CD4-positive, alpha-beta memory T cell (primary cell): ENCODE measurements at places on chromosomes 2 and 18.

DNA sequence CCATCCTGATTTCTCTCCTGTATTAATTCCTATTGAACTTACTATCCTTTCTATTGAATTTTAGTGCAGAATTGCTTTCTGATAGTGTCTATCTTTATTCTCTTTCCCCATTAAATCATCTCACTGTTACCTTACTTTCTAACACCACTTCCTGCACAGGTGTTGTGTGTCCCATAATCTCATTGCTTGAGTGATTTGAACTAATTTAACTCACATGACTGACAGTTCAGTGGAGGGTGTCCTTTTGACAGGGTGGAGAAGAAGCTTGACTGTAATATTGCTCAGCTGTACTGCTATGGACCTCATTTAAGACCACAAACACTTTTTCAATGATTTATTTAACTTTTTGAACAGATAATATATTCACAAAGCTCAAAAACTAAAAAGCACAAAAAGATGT, 211.8 kb downstream of the NRXN1 start:
- DNase-seq = no peak

- DNase-seq = no peak
Measured at GRCh38 chr2:237350070-237350469, 63.9 kb downstream of the COL6A3 start.

- DNase-seq = no peak
Measured at GRCh38 chr18:32174719-32175118, 15.1 kb upstream of the MEP1B start.

DNA sequence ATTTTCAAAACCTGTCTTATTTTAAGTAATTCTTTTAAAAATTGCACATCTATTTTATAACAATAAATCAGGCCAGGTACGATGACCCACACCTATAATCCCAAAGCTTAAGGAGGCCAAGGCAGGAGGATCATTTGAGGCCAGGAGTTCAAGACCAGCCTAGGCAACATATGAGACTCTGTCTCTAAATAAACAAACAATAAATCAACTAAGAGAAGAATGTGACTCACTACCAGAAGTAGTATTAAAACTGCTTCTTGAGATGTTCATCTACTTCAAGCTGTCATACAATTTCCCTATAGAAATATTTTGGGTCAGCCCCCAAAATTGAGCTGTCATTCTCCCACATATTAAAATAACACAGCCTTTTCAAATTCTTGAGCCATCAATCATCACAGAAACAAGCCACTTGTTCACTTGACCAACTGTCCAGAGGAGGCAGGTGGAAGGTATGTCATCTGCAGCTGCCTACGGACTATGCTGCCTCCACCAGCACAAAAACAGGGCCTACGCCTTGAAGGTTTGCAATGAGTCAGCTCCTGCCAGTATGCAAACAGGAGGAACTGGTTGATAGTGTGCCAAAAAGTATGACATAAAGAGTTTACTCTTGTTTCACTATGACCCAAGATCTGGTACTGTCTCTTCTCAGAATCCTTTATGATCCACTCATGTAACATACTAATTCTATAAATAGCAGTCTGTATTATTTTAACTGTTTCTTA, 33.6 kb downstream of the KIDINS220 start:
- no peak for DNase-seq

DNA sequence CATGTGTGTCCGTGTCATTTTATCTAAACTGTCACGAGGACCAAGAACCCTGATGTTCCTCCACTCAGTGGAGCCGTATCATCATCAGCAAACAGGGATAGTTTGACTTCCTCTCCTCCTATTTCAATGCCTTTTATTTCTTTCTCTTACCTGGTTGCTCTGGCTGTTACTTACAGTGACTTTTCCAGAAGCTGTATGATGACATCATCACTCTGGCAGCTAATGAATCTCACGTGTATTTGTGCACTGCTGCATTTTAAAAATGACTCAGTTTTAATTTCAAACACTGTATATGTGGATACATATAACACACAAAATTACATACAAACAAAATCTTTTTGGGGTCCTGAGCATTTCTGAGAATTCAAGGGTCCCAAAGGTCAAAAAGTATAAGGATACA, 481.4 kb downstream of the CDH2 start:
- no peak for DNase-seq

DNA sequence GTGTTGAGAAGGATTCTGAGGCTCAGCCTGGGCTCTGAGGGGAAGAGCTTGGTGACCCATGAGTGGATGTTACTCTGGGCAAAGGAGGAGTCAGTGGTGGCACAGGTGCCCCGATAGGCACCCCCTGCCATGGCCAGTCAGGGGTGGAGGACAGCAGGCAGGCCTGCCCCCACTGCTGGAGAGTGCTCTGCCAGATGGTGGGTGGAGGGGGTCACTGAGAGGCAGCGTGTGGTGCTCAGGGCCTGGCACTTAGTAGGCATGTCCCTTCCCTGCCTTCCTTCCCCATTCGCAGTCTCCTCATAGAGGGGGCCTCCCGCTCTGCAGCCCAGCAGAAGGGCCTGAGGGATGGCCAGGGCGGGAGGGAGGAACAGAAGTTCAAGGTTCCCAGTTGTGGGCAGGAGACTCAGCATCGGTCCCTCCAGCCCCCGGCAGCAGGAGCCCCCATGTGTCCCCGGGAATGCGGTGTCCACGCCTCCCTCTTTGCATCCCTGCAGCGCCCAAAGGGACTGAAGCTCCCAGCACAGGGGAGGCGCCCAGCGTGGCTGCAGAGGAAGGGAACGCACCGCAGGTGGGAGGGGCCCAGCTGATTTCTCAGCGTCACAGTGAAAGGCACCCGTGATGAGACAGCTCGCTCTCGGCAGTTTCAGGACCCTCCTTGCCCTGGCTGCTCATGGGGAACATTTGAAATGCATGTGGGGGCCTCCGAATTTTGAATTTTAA, 5.7 kb upstream of the SNED1 start:
- DNase-seq = no peak

GRCh38 chr2:217680381-217680780, 322.4 kb downstream of the TNS1 start:
- no peak for DNase-seq

DNA sequence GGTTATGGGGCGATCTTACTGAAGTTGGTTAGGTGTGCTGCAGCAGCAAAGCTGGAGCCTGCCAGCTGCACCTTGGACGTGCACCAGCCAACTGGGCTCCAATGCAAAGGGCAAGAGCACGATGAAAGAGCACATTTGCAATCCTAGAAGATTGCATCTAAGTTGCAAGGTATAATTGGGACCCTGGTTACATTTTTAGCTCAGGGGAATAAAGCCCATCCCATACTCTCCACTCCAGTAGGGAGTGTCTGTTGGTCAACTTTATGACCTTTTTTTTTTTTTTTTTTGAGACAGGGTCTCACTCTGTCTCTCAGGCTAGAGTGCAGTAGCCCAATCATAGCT, 22.2 kb upstream of the GPR55 start:
- no peak for DNase-seq

DNA sequence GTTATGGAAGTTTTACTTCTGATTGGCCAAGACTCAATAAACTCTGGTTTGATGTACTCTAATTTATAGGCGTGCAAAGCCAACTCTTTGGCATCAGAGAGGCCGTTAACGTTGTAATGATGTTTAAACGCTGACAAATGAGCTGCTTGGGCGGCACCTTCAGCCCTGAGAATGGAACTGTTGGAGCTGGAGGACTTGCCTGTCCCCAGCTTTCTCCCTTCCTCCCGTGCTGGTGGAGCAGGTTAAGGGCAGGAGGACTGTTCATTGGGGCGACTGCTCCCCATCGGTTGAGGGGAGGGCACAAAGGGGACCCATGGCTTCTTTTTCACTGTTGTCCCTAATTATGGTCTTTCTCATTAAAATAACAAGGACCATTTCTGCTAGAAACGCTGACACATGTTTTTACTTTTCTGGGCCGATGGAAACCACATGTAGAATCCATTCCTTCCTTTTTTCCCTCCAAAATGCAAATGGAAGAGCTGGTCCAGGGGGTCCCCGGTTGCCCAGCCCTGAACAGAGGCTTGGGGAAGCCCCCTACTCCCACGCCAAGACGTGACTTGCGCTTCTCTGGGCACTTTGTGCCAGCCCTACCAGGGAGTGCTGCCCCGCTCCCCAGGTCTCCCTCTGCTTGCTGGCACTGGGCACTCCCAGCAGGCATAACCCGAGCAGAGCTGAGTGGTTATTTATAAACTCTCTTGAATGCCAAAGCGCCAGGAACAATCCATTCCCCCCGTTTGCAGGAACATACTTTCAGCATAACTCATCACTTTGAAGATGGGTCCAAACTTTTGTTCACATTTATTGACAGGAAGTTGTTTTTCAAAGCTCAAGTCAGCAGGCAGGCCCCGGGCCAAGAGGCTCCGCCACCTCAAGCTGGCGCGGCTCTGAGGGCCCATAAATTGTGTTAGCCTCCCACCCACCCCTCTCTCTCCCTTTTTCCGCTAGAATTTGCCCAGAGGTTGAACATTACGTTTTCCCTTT, 170.1 kb downstream of the ASB1 start:
- DNase-seq = no peak

- DNase-seq = no peak
Measured at GRCh38 chr2:50613161-50613560, 418.8 kb downstream of the NRXN1 start.

- no peak for DNase-seq
Measured at GRCh38 chr18:26458526-26459232, 89.7 kb downstream of the KCTD1 start.

DNA sequence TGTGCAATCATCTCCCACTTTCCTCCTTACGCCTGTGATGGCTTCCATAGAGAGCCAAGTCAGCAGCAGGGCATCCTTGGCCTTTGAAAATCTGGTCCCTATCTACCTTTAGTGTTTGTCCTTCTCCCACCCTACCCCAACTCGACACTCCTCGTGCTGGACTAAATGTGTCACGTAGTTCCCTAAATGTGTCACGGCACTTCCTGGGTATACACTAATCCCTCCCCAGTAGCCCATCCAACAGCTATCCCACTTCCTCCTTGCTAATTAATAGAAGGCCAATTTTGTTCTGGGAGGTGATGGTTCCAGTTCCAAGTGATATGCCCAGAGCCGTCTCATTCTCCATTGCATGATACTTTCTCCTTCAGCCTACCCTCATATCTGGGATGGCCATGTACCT, 36.5 kb upstream of the ZFP36L2 start:
- DNase-seq = no peak

- no peak for DNase-seq
Measured at GRCh38 chr2:69253611-69254301, 133.3 kb downstream of the GFPT1 start.

DNA sequence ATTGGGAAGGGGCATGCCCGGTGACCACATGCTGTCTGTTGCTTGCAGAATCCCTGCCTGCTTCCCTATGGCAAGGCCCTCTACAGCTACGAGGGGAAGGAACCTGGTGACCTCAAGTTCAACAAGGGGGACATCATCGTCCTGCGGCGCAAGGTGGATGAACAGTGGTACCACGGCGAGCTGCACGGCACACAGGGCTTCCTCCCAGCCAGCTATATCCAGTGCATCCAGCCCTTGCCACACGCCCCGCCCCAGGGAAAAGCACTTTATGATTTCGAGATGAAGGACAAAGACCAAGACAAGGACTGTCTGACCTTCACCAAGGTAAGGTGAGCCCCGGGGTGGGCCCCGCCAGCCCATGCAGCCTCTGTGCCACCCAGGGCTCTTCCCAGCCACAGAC, 218.6 kb downstream of the SH3RF3 start:
- DNase-seq = no peak

GRCh38 chr2:43110442-43110871, 115.9 kb downstream of the ZFP36L2 start:
- DNase-seq = no peak

DNA sequence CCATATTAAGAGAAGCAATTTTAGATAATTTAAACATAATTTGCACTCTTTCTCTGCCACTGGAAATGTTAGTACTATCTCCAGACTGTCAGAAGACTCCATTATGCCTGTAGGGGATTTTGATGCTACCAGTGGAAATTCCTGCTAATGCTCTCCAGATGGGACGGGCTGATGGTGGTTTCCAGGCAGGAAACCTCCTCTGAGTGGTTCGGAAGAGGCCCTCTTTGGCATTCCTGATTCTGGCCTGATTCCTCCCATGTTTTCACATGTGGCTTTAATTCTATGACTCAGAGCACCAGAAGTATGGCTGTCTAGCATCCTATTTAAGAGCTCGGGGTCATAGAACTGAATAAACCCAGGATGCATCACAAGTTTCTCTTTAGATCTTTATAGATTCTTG, 70.9 kb upstream of the ST6GAL2 start:
- no peak for DNase-seq

GRCh38 chr18:8661754-8662559, 43.4 kb upstream of the MTCL1 start:
- no peak for DNase-seq

GRCh38 chr2:239540174-239540573, 139.4 kb upstream of the HDAC4 start:
- no peak for DNase-seq

- DNase-seq = no peak
Measured at GRCh38 chr2:66714610-66715009, 279.7 kb downstream of the MEIS1 start.

DNA sequence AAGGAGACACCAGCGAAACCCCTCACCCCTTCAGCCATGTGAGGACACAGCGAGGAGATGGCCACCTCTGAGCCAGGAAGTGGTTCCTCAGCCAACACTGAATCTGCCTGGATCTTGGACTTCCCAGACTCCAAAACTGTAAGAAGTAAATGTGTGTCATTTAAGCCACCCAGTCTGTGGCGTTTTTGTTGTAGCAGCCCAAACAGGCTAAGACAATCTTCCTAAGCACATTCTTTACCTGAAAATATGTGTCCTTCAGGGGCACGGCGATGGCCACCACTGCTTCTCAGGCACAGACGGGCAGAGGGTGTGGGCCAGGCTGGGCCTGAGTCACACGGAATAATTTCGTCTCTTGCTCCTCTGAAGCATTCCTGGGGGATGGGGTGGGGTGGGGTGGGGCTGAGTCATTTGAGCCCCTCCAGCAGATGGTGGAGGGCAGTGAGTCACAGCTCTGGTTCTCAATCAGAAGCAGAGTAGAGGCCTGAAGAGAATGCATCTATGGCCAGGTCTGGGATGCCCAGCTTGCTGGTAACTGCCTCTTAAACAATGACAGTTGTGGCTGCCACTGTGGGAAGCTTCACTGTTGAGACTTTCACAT, 142.4 kb downstream of the CAPN13 start:
- DNase-seq = no peak

GRCh38 chr2:201182650-201183364, at the start of gene CASP10:
Gene CASP10 (plus strand): TSS chr2:201183141. CDS start chr2:201185778, 2,637 bp downstream.
- DNase-seq = peak; percentile 62

DNA sequence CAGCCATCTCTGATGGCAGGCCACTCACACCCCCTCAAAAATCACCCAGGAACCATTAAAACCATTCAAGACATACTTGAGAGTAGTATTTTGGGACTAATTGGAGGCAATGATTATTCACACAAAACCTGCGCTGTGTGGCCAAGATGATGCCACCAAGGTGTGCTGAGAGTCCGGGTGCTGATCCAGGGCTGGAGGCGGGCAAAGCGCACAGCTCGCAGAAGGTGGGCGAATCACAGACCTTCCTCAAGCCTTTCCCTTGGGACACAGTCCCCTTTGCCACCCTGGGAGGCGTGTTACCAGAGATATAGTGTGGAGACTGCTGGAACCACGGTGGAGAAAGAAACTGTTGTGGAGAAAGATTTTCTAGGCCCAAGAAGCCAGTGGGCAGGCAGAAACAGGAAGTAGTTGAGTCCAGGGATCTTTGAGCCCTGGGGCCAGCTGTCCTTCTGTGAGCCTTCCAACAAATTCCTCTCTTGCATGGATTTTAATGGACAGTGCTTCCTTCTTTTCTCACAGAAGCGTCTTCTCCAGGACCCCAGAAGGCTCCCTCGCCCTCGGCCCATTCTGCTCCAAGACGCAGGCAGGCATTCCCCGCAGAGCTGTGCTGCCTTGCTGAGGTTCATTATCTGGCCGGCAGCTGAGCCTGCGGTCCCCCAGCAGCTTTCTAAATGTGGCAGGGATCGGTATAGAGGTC, 8.0 kb downstream of the COPS9 start:
- DNase-seq = no peak
